ENCODE measurements at places on chromosomes 3 and 15. TPM values are rescaled to one million over a fixed set of nuclear protein-coding genes. Genes with fewer than 3 reads are reported as not detected.

GHSR gene
- not detected for total RNA-seq

COL6A5 gene
- not detected for total RNA-seq

ECE2 gene
- not detected for total RNA-seq

STAC gene
- 16.6 TPM for total RNA-seq

ITIH4 gene
- 2.9 TPM for total RNA-seq

GRCh38 chr3:175590745-175591144 is 731.6 kb downstream of the NAALADL2 start:
- H3K27me3 ChIP-seq, result no peaks in the 10 kb centered on the region
- no peaks in the 10 kb centered on the region for H3K4me1 ChIP-seq

GRCh38 chr3:36923981-36924743 is 20.7 kb downstream of the TRANK1 start:
- H3K27me3 ChIP-seq, result no peaks in the 10 kb centered on the region
- no peaks in the 10 kb centered on the region for H3K36me3 ChIP-seq
- peaks cover 49% of the 10 kb centered on the region for H3K4me1 ChIP-seq

- no peaks in the 10 kb centered on the region for H3K27me3 ChIP-seq
- H3K4me1 ChIP-seq, result peaks cover 11% of the 10 kb centered on the region
- H3K27ac ChIP-seq, result no peak overlapping the region
- no peaks in the 10 kb centered on the region for H3K36me3 ChIP-seq
Measured at GRCh38 chr3:32877598-32877997, 59.8 kb downstream of the TRIM71 start.

GRCh38 chr3:84318273-84318809 is 640.4 kb upstream of the CADM2 start:
- no peak for DNase-seq
- no peaks in the 10 kb centered on the region for H3K36me3 ChIP-seq
- no peaks in the 10 kb centered on the region for H3K27me3 ChIP-seq
- H3K27ac ChIP-seq, result no peak overlapping the region
- H3K4me1 ChIP-seq, result no peaks in the 10 kb centered on the region

DNA sequence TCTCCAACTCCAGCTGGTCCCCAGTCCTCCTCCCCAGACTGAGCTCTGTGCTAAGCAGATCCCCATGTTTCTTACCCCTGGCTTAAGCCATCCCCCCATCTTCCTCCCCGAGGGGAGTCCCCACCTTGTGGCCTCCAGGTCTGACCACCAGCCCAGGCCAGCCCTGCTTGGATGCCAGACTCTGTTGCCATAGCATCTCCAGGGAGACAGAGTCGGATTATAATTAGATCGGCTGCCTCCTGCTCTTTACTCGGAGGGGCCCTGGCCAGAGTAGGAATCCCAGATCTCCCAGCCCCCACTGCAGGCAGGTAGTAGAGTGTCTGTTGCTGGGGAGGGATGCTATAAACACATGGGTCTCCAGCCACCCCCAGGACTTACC is 2.4 kb downstream of the KLHDC8B start:
- peak; percentile 60 for DNase-seq
- peaks cover 8% of the 10 kb centered on the region for H3K36me3 ChIP-seq
- peak overlapping the region; percentile 71 for H3K27ac ChIP-seq
- peak overlapping the region; percentile 67 for H3K4me3 ChIP-seq
- H3K4me1 ChIP-seq, result peaks cover 42% of the 10 kb centered on the region
- no peaks in the 10 kb centered on the region for H3K27me3 ChIP-seq

DNA sequence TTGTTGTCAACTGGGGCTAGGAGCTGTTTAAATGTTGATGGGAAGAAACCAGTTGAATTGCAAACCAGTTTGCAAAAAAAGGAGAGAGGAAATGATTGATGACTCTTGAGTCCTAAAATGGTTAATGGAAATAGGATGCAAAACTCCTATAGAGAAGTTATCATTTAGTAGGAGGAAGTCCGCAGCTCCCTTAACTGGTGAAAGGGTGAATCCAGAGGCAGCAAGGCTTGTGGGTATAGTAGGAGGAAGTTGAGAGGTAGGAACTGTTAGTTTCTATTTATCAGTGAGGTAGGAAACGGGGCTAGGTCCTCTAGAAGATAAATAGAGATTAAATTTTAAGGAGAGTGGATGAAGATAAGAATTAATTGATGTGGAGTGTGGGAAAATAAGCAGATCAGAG is 15.4 kb downstream of the IREB2 start:
- H3K27me3 ChIP-seq, result no peaks in the 10 kb centered on the region
- H3K4me1 ChIP-seq, result peaks cover 18% of the 10 kb centered on the region
- H3K36me3 ChIP-seq, result no peaks in the 10 kb centered on the region
- DNase-seq, result no peak
- H3K4me3 ChIP-seq, result no peak overlapping the region
- H3K27ac ChIP-seq, result no peak overlapping the region

Data from cardiac muscle cell (in vitro differentiated cells and primary cell).